Testis (tissue), 5 donors: ENCODE measurements at places on chromosomes 3 and 15. TPM values are rescaled to one million over a fixed set of nuclear protein-coding genes. Genes with fewer than 3 reads are reported as not detected.

GRCh38 chr3:71468311-71469137 is 115.0 kb downstream of the FOXP1 start:
- H3K27ac ChIP-seq, result no peak overlapping the region
- no peaks in the 10 kb centered on the region for H3K27me3 ChIP-seq
- no peak for DNase-seq
- H3K4me1 ChIP-seq, result no peaks in the 10 kb centered on the region
- H3K4me3 ChIP-seq, result no peak overlapping the region

DNA sequence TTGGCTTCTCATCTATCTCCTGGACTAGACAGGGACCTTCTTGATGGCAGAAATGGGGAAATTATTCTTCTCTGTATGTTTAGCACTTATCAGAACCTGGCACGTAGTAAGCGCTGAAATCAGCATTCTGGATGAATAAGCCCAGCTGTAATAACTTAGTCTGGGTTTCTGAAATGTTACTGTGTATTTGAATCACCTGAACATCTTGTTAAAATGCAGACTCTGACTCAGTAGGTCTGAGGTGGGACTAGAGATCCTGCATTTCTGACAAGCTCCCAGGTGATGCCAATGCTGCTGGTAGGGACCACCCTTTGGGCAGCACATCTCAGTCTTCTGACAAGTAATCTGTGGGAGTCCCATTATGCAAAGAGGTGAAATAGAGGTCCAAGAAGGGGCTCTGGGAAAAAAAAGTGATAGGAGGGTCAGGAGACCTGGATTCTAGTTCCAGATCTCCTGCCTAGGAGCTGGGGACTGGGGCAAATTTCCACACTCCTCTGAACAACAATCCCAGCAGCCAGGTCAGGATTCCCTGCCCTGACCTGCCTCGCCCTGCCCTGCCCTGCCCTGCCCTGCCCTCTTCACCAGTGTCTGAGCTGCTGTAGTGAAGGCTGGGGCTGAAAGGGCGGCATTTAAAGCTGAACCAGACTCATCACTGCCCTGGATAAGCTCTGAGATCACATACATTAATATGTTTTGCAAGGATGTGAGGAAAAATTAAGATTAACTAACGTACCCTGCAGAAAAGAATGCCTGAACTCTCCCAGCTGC is 17.2 kb upstream of the SLC6A11 start:
- H3K27me3 ChIP-seq, result no peaks in the 10 kb centered on the region
- H3K4me3 ChIP-seq, result no peak overlapping the region
- H3K27ac ChIP-seq, result no peak overlapping the region

DNA sequence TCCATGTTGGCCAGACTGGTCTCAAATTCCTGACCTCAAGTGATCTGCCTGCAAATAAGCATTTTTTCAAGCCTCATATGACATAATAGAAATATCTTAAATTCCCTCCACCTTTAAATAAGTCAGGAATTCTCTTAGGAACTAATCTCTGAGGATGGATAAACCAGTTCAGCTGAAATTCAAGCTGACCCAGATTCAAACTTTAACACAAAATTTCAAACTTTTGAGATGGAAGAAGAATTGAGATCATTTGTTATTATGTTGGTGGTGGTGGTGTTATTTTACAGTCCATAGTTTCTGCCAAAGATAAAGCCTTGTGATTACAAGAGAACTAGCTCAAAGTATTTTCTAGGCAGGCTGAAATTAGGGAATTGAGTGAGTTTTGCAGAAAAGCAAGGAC is 85.5 kb downstream of the SSR3 start:
- peaks cover 6% of the 10 kb centered on the region for H3K4me1 ChIP-seq
- no peaks in the 10 kb centered on the region for H3K36me3 ChIP-seq
- DNase-seq, result no peak
- H3K4me3 ChIP-seq, result no peak overlapping the region
- no peak overlapping the region for H3K27ac ChIP-seq

Gene AHSG
- total RNA-seq, result 0.81 TPM

DNA sequence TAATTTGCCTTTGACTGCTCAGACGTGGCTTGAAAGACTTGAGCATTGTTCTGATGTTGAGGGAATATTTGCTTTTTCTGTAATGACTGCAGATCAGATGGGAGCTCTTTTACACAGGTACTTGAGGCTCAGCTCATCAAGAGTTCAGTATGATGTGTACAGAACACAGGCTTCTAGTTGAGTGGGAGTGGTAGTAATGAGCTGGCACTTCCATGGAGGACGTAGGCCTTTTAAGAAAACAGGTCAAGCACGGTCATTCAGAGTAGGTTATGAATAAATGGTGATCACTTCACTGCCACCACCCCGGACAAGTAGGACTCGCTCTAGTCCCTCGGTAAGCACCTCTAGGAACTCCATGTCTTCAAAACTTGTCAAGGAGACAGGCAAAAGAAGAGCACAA is 8.8 kb downstream of the EMC4 start:
- H3K4me3 ChIP-seq, result no peak overlapping the region
- DNase-seq, result no peak
- H3K27ac ChIP-seq, result no peak overlapping the region
- H3K27me3 ChIP-seq, result no peaks in the 10 kb centered on the region
- no peaks in the 10 kb centered on the region for H3K36me3 ChIP-seq

DNA sequence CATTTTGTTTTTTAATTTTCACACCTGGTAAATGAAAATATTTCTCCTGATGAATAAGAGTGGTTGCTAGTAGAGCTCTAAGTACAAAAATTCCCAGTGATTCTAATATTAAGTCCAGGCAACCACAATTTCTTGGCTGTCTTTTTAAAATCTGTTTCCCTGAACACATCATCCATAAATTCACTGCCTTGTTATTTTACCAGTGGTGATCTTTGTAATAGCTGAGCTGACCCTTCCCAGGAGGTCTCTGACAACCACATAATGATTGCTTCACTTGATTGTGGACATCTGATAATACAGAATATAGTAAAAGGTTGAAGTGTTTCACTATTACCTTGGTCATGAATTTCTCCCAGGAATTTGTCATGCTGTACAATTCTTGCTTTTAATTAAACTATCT is 13.9 kb upstream of the TOP2B start:
- H3K4me1 ChIP-seq, result no peaks in the 10 kb centered on the region
- no peak overlapping the region for H3K4me3 ChIP-seq
- H3K36me3 ChIP-seq, result no peaks in the 10 kb centered on the region
- no peak for DNase-seq

- H3K4me1 ChIP-seq, result no peaks in the 10 kb centered on the region
- H3K36me3 ChIP-seq, result no peaks in the 10 kb centered on the region
- no peak for DNase-seq
- no peaks in the 10 kb centered on the region for H3K27me3 ChIP-seq
These were observed 256.6 kb downstream of the CNTN3 start for GRCh38 chr3:74357881-74358280.

- H3K4me3 ChIP-seq, result no peak overlapping the region
- H3K27ac ChIP-seq, result no peak overlapping the region
- H3K36me3 ChIP-seq, result no peaks in the 10 kb centered on the region
- no peak for DNase-seq
These were observed 32.9 kb downstream of the GTF2E1 start for GRCh38 chr3:120775411-120775810.

GRCh38 chr3:100879195-100879810 is 113.9 kb downstream of the ABI3BP start:
- H3K4me1 ChIP-seq, result no peaks in the 10 kb centered on the region
- H3K36me3 ChIP-seq, result no peaks in the 10 kb centered on the region
- H3K27me3 ChIP-seq, result no peaks in the 10 kb centered on the region
- no peak for DNase-seq

DNA sequence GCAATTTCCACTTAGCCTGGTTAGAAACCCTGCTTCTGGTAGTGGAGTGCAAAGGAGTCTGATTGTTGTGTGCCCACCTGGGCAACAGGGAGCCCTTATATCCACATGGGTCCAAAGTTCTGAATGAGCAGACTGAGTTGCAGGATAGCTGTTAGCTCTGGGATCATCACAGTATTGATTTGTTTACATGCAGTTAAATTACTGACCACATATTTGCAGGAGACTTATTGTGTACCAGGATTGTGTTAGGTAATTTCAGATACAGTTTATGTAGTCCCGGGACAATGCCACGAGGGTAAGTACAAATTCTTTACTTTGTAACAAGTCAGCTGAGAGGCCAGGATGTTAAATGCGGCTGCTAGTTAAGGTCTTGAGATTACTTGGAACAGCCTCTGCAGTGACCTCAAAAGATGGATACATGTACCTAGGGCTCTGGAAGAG is 18.8 kb downstream of the ARHGEF26 start:
- H3K27me3 ChIP-seq, result no peaks in the 10 kb centered on the region
- peak; percentile 54 for DNase-seq
- no peak overlapping the region for H3K27ac ChIP-seq
- no peaks in the 10 kb centered on the region for H3K36me3 ChIP-seq

DNA sequence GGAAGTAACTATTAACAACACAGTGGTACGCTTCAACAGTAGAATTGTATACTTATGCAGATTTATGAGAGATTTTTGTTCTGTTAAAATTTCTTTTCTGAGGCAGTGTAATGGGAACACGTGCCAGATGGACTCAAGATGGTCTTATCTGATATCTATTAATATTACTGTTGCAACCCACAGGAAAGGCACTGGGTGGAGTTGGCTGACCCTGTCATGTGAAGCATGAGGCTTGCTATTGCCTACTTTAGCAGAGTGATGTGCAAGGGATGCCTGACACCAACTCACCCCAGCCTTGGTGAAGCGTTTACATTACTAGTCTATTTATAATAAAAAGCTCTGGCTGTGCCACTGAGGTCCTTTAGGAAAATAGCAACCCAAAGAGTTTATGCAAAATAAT is 19.8 kb upstream of the ARNT2 start:
- DNase-seq, result no peak
- no peaks in the 10 kb centered on the region for H3K36me3 ChIP-seq
- no peaks in the 10 kb centered on the region for H3K4me1 ChIP-seq
- H3K4me3 ChIP-seq, result no peak overlapping the region
- no peak overlapping the region for H3K27ac ChIP-seq

GRCh38 chr3:109346770-109347295 is 9.5 kb upstream of the DPPA4 start:
- H3K4me1 ChIP-seq, result no peaks in the 10 kb centered on the region
- H3K4me3 ChIP-seq, result no peak overlapping the region
- DNase-seq, result no peak
- H3K36me3 ChIP-seq, result no peaks in the 10 kb centered on the region

DNA sequence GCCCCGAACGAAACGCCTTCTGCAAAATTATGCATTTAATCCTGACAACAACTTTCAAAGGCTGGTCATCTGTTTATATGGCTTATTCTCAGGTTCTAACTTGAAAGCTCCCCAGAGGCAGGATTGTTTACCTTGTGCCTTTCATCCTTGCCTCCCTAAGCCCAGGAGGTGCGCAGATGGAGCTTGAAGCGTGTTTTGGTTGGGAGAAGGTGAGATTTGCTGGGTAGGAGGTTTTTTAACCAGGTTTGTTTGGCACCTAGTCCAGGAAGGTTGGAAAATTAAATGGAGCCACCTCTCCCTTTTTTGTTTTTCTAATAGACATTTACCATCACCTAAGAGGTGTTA is 675 bp downstream of the TSEN2 start:
- no peak for DNase-seq
- H3K4me1 ChIP-seq, result peaks cover 16% of the 10 kb centered on the region
- H3K27ac ChIP-seq, result no peak overlapping the region
- peak overlapping the region; percentile 73 for H3K4me3 ChIP-seq
- no peaks in the 10 kb centered on the region for H3K36me3 ChIP-seq

Gene ACAN
- total RNA-seq, result 6.6 TPM

DNA sequence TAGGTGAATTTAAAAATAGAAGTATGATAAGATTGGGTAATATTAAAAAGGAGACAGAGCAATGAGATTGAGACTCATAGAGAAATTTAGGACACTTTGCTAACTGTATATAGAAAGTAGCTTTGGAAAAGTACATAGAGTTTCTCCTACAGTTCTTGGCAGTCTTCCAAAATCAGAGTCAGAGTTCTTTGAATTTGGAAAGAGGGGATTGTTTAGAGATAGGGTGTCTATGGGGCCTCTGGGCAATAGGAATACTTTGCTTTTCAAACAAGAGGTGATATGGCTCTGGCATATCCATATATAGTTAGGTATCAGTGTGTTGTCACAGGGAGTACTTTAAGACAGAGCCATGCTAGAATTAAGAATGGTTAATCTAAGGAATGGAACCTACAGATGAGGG is 477.1 kb upstream of the KCNMB2 start:
- H3K36me3 ChIP-seq, result no peaks in the 10 kb centered on the region
- H3K4me1 ChIP-seq, result peaks cover 15% of the 10 kb centered on the region
- H3K27me3 ChIP-seq, result no peaks in the 10 kb centered on the region
- no peak overlapping the region for H3K4me3 ChIP-seq

Gene POLQ
- total RNA-seq, result 12.0 TPM

Gene SLC22A14
- total RNA-seq, result 9.4 TPM

Gene SPINK8
- total RNA-seq, result not detected
